Stimulated activated CD4-positive, alpha-beta T cell treated with anti-CD3 and anti-CD28 coated beads, Interleukin-4, amount 100 ng/mL, for 24 hours (primary cell): ENCODE measurements at places on chromosomes 1 and 21.

DNA sequence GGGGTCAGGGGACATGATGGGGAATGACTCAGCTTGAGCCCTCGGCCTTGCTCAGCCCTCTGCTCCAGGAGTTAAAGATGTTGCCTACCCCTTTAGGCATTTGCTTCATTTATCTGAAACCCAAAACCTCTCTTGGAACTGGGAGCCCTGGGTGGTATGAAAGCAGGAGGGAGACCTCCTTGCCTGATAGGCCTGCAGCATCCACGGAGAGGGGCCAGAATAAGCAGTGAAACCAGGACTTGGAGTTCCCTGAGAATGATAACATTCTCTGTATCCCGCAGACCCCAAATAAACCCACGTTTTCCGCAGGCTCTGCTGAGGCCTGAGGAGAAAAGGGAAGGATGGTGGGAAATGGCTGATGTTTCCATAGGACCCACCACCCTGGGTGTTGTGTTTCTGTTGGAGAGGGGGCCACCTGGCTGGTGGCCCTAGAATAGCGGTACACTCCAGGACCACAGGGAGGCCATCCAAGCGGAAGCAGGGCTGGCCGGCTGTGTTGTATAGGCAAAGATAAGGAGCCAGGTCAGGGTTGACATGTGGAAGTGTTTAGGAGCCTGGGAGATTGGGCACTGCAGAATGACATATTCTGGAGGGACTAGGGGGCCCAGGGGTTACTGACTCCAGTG, 77.4 kb downstream of the FOXD2 start:
- no peak for DNase-seq

DNA sequence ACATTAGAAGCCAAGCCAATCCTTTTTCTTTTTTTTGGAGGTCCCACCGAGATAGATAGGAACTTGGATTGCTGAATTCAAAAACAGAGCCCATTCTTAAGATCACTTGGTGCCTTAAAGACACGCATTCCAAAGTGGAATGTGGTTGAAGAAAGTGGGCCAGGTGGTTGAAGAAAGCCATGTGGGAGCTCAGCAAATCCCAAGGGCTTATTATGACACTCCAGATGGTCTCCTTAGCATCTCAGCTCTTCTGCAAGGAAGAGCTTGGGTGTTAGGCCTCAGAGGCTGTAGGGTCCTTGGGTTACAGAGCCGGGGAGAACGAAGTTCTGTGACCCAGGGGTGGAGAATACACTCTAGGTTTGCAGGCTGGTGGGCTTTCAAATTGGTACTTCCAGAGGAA, 13.5 kb downstream of the TOR3A start:
- no peak for DNase-seq

GRCh38 chr1:10697621-10698160, 98.8 kb downstream of the CASZ1 start:
- no peak for DNase-seq

GRCh38 chr1:180912211-180912800, 391 bp upstream of the KIAA1614 start:
- no peak for DNase-seq

- DNase-seq: no peak
Measured at GRCh38 chr1:209749205-209749604, 6.6 kb upstream of the TRAF3IP3 start.

GRCh38 chr1:151475175-151475574, 15.9 kb upstream of the POGZ start:
- DNase-seq: no peak

- no peak for DNase-seq
Measured at GRCh38 chr1:218299416-218299815, 14.3 kb downstream of the RRP15 start.

- no peak for DNase-seq
Measured at GRCh38 chr21:37671381-37671780, 244.9 kb downstream of the KCNJ6 start.

DNA sequence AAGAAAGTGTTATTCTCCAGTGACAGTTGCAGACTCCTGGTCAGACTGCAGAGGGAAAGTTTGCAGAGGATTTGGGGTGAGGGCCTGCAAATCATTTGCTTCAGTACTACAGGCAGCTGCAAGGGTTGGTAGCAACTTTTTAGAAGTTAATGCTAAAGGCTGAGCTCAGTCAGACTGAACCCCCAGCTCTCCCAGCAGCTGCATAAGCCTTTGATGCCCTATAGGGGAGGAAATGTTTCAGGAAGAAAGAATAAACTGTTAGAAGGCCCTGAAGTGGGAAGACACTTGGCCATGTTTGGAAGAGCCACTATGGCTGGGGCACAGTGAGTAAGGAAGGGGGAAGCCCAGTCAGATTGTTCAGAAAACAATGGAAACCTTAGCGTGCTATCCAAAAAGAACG, 383.6 kb downstream of the TTLL7 start:
- DNase-seq: no peak

DNA sequence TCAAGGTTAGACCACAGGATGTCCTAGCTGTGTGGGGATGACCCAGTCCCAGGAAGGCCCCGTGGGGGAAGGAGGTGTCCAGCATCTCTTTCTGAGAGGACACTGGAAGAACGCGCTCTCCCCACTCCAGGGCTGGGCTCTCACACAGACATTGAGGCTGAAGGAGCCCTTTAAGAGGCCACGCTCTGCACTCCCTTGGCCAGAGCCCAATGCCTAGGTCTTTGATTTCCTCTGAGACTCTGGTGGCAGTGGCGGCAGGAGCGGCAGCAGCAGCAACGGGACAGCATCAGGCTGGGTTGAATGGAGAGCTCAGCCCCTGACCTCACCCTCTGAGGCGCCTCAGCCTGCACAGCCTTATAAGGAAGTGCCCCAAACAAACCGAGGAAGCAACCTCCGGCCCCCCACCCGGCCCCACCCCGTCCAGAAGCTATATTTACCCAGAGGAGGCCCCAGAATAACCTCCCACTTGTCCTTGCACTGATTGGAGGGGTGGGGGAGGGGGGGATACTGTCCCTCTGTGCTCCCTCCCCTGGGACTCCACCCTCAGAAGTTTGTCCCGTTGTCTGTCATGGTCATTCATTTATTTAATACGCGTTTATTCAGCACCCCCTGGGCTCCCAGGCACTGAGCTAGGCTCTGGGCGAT, 12.3 kb downstream of the NES start:
- no peak for DNase-seq
